ENCODE measurements at places on chromosomes 13 and 19.
A peak's percentile ranks its signal among the peaks of the same experiment; 100 is the strongest.

DNA sequence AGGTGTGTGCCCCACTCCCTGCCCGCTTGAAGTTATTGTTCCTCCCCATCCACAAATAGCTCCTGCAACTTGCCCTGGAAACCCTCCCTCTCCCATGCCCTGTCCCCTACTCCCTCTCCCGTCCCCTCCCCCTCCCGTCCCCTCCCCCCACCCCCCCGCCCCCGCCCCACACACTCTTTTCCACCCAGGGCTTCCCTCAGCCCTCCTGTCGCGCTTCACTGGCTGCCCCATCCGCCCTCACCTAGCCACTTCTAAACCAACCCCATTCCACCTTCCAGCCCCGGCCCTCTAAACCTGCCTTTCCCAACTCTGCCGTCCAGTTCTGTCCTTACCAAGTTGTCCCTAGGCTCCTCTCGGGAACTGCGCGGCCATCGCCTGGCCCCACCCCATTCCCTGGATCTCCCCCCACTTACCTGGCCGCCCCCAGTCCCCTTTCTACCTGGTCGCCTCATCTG lies 993 bp downstream of the RGL3 start:
- DNase-seq, result no peak

GRCh38 chr19:2229103-2230032 lies 6.8 kb downstream of the PLEKHJ1 start:
- no peak for DNase-seq

GRCh38 chr19:4456476-4456842 lies 1.1 kb downstream of the UBXN6 start:
- DNase-seq, result no peak

GRCh38 chr19:39409208-39410016 lies 2.8 kb downstream of the ZFP36 start:
- DNase-seq, result no peak

GRCh38 chr19:648904-649801 lies 9.5 kb downstream of the FGF22 start:
- DNase-seq, result no peak

- no peak for DNase-seq
Observed at GRCh38 chr19:39943586-39943985, 9.2 kb upstream of the FCGBP start.

DNA sequence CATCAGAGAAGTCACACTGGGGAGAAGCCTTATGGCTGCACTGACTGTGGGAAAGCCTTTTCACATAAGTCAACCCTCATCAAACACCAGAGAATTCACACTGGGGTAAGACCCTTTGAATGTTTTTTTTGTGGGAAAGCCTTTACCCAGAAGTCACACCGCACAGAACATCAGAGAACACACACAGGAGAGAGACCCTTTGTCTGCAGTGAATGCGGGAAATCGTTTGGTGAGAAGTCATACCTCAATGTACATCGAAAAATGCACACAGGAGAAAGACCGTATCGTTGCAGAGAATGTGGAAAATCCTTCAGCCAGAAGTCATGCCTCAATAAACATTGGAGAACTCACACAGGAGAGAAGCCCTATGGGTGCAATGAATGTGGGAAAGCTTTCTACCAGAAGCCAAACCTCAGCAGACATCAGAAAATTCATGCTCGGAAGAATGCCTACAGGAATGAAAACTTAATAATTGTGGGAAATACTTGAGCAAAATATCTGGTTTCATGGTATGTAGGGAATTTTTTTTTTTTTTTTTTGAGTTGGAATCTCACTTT lies 30.7 kb downstream of the ZNF793 start:
- no peak for DNase-seq

DNA sequence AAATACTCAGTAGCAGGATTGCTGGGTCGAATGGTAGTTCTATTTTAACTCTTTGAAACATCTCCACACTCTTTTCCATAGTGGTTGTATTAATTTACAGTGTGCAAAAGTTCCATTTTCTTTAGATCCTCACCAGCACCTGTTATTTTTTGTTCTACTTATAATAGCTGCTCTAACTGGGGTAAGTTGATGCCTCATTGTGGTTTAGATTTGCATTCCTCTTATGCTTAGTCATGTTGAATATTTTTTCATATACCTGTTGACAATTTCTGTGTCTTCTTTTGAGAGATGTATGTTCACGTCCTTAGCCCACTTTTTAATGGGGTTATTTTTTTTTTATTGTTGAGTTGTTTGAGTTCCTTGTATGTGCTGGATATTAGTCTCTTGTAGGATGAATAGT lies 144.6 kb downstream of the NBEA start:
- DNase-seq, result no peak

DNA sequence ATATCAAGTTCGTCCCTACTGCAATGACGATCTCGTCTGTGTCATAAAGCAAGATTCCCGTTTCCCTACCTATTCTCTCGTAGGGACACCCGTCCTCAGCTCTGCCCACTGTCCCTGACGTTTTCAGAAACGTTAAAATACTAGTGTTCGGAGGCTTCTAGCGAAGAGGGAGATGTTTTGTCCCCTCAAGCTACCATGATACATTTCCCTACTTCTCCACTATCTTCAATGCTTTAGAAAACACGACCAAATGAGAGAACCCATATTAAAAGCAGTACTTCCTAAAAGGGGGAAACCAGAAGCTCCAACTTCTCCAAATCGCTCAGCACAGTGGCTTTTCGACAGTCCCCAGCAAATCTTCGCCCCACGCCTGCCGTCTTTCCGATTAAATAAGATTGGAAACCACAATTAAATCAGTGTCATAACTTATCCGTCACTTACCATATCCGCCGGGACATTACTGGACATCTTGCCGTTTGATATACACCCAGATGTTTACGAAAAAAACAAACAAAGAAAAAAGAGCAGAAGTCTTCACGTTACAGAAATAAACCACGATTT lies 1.3 kb downstream of the UBL3 start:
- DNase-seq, result peak; percentile 41

- DNase-seq, result no peak
Observed at GRCh38 chr13:103734837-103735236, 668.6 kb upstream of the SLC10A2 start.

GRCh38 chr19:42762789-42763188 lies 2.7 kb downstream of the PSG8 start:
- DNase-seq, result no peak

- DNase-seq, result no peak
Observed at GRCh38 chr13:110286833-110287819, 19.8 kb downstream of the COL4A1 start.

GRCh38 chr13:84903391-84903790 lies 895.8 kb downstream of the SLITRK6 start:
- no peak for DNase-seq

DNA sequence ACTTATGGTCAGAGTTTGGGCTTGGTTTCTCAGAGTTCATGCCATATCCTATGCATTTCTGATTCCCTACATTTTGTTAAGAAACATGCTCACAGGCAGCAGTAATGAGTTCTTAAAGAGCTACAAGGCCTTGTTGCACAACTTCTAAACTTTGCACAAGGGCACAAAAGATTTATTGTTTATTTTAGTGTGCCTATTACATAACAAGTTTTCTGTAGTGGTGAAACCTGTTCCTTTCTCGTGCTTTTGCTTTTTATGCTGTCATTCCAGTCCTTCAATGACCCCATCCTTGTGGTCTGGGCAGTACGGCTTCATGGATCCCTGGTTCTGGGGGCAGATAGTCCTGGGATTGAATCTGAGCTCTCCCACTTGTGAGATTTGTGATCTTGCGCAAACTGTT lies 17.8 kb downstream of the ZNF507 start:
- DNase-seq, result no peak

DNA sequence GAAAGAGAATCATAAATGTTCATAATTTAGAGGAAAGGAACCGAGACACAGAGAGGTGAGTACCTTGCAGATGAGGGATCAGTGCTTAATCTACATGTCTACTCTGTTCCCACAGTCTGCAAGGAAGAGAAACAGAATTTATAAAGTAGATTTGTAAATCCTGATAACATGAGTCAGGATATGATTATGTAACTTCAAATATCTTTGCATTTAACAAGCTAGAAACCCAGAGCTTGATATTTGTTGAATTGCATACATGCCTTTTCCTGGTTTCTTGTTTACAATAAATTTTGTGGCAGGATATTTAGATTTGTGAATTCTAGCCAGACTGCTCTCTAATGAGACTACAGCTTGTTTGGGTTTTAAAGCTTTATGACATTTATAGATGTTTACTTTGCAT lies 219.2 kb downstream of the ENOX1 start:
- DNase-seq, result no peak

DNA sequence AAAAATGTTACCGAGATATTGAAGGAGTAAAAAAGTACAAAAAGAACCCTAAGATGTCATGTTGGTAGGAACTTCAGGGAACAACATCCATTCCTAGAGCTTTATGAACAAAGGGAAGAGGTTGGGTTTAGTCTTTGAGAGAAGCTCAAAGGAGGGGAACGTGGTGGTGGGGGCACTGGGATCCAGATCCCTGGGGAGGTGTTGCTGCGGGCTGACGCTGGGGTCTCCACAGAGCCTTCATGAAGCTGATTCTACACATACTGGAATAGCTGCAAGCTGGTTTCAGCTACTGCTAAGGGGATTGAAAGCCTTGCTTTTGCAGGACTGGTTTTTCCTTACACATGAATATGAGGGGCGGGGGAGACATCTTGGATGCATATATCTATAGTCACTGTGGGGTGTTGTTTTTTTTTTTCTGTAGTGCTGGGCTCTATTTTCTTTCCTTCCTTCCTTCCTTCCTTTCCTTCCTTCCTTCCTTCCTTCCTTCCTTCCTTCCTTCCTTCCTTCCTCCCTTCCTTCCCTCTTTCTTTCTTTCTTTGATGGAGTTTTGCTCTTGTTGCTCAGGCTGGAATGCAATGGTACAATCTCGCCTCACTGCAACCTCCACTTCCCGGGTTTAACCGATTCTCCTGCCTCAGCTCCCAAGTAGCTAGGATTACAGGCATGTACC lies 6.5 kb upstream of the MZF1 start:
- DNase-seq, result no peak

DNA sequence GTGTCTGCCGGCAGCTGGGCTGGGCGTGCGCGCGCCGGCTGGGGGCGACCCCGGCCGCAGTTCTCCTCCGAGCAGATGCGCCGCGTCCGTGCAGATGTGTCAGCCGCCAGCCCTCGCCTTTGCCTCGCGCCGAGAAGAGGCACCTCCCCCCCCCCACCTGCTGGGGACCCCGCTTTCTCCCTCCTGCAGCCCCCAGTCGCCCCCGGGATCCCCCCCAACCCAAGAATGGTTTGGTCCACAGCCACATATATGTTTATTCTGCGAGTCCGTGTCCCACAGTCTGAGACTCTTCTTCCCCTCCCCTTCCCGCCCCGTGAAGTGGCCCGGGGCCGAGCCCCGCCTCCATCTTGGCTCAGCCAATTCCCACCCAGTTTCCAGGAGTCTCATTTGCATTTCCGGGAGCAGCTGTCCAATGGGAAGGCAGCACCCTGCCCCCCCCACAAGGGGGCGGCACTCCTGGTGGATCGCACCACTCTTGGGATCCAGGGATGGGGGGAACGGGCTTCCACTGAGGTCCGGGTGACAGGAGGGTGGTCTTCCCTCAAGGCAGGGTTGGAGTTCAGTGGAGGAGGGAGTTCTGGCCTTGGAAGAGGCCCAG lies 8.6 kb downstream of the ISOC2 start:
- DNase-seq, result no peak

DNA sequence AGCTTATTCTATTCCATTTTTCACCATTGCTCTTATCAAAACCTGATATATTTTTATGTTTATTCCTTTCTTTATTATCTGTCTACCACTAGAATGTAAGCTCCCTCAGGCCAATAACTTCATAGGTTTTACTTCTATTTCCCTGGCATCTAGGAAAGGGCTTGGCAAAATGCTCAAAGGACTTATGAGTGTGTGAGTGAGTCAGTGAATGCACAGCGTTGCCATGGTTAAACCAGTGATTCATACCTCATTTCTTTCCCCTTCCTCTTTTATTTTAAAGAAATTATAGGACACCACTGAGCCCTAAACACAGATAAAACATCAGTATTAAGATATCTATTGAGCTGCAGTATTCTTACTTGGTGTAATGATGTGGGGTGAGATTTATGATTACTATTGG lies 162.1 kb downstream of the GPC6 start:
- no peak for DNase-seq

DNA sequence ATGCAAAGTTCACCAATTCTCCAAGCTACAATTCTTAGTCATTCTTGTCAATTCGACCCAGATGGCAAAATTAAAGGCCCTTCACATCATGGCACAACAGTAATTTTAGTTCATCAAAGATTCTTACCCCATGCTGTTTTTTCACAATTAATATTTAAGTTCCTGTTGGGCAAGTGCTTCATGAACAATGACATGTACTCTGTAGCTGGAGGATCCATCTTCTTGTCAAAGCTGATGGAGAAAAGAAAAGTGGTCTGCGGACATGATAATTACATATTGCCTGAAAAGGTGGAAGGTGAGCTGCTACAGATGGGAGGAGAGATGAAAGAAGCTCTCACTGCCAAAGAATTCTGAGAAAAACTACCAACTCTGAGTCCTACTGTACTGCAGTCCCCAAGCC lies 1370.3 kb upstream of the SLC10A2 start:
- no peak for DNase-seq

DNA sequence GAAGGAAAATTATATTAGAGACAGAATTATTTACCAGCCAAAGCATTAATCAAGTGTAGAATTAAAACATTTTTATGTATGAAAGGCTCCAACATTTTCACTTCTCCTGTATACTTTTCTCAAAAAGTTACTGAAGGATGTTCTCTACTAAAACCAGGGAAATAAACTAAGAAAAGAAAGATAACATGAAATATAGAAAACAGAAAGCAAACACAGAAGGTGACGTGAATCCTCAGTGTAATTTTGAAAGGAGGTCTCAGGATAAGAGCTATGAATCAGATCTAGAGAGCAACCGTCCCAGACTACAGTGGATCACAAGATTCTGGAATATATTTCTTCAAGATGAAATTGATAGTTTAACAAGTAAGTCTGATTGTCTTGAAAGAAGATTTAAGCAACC lies 144.5 kb downstream of the CYSLTR2 start:
- DNase-seq, result no peak

DNA sequence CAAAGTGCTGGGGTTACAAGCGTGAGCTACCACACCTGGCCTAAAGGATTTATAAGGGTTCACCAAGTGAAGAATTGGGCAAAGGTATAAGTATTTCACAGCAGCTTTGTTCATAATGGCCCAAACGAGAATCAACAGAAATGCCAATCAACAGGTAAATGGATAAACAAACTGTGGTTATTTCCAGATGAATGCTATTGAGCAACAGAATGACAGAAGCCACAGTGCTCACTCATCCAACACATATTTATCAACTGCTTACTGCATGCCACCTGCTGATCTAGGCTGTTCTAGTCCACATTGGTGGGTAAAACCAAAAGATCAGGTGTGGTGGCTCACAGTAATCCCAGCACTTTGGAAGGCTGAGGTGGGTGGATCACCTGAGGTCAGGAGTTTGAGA lies 27.7 kb downstream of the CACNA1A start:
- no peak for DNase-seq

- DNase-seq, result peak; percentile 79
Observed at GRCh38 chr19:3700242-3701032, at the start of gene PIP5K1C. TSS of gene PIP5K1C (minus strand) at chr19:3700468. CDS start at chr19:3700390, 78 bp downstream.

GRCh38 chr19:34049944-34050343 lies 122.4 kb upstream of the LSM14A start:
- no peak for DNase-seq

- no peak for DNase-seq
Observed at GRCh38 chr19:3494051-3494450, 6.4 kb downstream of the DOHH start.

GRCh38 chr13:44417446-44417845 lies 43.8 kb downstream of the SERP2 start:
- DNase-seq, result no peak
